ENCODE measurements at places on chromosomes 16 and 17. TPM values are rescaled to one million over a fixed set of nuclear protein-coding genes. Genes with fewer than 3 reads are reported as not detected.

- no peak for DNase-seq
- no peak overlapping the region for H3K27ac ChIP-seq
- H3K27me3 ChIP-seq: no peaks in the 10 kb centered on the region
- no peaks in the 10 kb centered on the region for H3K4me1 ChIP-seq
- H3K36me3 ChIP-seq: no peaks in the 10 kb centered on the region
Measured at GRCh38 chr16:54627616-54628015, 303.0 kb upstream of the IRX5 start.

DNA sequence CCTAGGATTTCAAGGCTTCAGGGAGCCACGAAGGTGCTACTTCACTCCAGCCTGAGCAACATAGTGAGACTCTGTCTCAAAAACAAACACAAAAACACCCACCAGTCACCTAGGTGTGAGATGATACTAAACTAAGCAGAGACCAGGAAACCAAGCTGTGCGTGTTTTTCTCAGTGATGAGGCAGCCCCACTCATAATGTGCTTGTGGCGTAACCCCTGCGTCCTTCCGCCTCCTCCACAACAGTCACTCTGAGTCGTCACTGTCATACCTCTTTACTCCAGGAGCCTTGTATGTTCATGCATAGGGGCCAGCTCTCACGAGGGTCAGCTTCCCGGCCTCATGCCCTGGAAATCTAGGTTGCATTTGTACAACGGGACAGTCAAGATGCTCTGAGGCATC is 31.1 kb upstream of the SLC47A1 start:
- peak; percentile 49 for DNase-seq
- peaks cover 2% of the 10 kb centered on the region for H3K4me1 ChIP-seq
- no peak overlapping the region for H3K27ac ChIP-seq
- no peaks in the 10 kb centered on the region for H3K36me3 ChIP-seq
- H3K4me3 ChIP-seq: no peak overlapping the region

GRCh38 chr17:27294689-27295630 is 1.0 kb downstream of the WSB1 start:
- peaks cover 41% of the 10 kb centered on the region for H3K4me1 ChIP-seq
- peak; percentile 78 for DNase-seq
- H3K27me3 ChIP-seq: no peaks in the 10 kb centered on the region
- peak overlapping the region; percentile 97 for H3K4me3 ChIP-seq
- H3K36me3 ChIP-seq: peaks cover 21% of the 10 kb centered on the region

DNA sequence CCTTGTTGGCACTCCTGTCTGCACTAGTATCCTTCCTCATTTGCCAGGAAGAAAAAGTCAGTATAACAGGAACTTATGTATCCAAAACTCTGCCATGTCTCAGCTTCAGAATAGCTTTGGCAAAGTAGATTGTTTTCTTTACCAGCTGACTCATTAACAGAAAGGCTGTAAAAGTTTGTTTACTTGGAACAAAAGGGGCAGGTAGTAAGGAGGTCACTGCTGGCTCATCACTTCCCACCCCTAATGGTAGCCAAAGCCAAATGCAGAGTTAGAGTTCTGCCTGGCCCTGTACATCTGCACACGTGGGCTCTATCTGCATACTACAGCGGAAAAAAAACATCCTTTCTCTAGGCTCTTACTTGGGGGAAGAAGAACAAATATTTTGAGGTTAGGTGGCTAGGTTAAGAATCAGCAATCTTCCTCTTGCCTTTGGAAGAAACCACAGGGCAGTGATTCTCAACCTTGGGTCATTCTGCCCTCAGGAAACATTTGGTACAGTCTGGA is 90.9 kb upstream of the BCAR1 start:
- no peak for DNase-seq
- H3K27ac ChIP-seq: no peak overlapping the region
- no peaks in the 10 kb centered on the region for H3K27me3 ChIP-seq
- peaks cover 6% of the 10 kb centered on the region for H3K36me3 ChIP-seq
- no peak overlapping the region for H3K4me3 ChIP-seq

- no peak for DNase-seq
- peaks cover 13% of the 10 kb centered on the region for H3K4me1 ChIP-seq
- H3K36me3 ChIP-seq: no peaks in the 10 kb centered on the region
- H3K27me3 ChIP-seq: peaks cover 27% of the 10 kb centered on the region
Measured at GRCh38 chr17:74520790-74521480, 10.3 kb downstream of the CD300LB start.

DNA sequence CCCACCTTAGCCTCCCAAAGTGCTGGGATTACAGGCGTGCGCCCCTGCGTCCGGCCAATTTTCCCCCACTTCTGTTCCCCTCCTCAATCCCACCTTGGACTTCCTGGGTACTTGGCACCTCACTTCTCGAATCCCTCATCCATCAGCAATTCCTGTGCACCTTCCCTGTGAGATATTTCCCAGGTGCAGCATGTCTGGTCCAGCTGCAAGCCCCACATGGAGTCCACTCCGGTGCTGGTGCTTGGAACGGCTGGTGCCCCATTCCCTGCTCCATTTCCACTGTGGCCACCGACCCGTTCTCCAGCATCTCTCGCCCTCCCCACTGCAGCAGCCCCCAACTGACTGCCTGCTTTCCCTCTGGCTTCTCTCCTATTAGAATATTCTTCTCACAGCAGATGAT is 35.3 kb downstream of the NOL11 start:
- H3K27me3 ChIP-seq: no peaks in the 10 kb centered on the region
- DNase-seq: no peak

GRCh38 chr17:560432-560873 is 154.2 kb downstream of the VPS53 start:
- peaks cover 26% of the 10 kb centered on the region for H3K36me3 ChIP-seq
- no peak for DNase-seq
- peak overlapping the region; percentile 33 for H3K27ac ChIP-seq
- H3K27me3 ChIP-seq: no peaks in the 10 kb centered on the region
- no peak overlapping the region for H3K4me3 ChIP-seq

GRCh38 chr17:40087903-40088718 is 12.3 kb downstream of the NR1D1 start:
- no peaks in the 10 kb centered on the region for H3K4me1 ChIP-seq
- H3K36me3 ChIP-seq: no peaks in the 10 kb centered on the region
- H3K27ac ChIP-seq: no peak overlapping the region
- DNase-seq: no peak
- no peaks in the 10 kb centered on the region for H3K27me3 ChIP-seq

DNA sequence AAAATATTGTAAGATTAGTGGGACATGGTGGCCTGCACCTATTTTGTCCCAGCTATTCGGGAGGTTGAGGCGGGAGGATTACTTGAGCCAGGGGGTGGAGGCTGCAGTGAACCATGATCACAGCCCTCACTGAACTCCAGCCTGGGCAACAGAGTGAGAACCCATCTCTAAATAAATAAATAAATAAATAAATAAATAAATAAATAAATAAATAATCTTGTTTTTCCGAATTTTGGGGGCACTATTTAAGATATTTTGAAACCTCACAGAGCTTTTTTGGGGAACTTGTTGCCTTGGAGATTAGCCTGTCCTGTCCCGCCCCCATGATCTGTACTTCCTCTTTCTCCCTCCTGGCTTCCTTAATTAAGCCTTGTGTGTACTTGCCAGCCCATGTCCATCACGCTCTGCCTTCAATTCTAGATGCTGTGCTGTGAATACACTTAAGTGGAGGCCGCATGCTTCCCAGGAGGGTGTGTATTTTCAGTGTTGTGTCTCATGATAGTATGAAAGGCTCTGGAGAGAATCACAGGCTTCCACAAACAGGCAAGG is 4.4 kb downstream of the LGALS9 start:
- DNase-seq: no peak
- H3K27me3 ChIP-seq: no peaks in the 10 kb centered on the region
- no peak overlapping the region for H3K27ac ChIP-seq
- no peak overlapping the region for H3K4me3 ChIP-seq
- H3K36me3 ChIP-seq: peaks cover 38% of the 10 kb centered on the region

- no peaks in the 10 kb centered on the region for H3K27me3 ChIP-seq
- no peak overlapping the region for H3K4me3 ChIP-seq
- H3K4me1 ChIP-seq: no peaks in the 10 kb centered on the region
- no peak overlapping the region for H3K27ac ChIP-seq
Measured at GRCh38 chr17:28698253-28698941, 13.3 kb downstream of the PROCA1 start.

DNA sequence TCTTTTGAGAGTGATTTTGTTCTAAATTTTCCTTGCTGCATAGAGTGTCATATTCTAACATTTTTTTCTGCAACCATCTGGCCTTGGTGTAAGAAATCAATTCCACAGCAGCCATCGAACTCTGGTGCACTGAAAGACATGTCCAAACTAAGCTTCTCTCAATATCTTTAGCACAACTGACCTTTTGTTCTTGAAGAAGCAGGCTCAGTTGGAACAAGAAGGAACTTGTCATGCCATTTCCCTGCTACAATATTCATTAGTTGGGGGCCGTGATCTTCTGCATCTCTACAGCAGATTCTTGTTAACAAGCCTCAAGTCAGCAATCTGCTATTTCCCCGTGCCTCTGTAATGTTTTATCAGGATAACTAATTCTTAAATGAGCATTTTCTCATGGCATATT is 1305.6 kb downstream of the CDH11 start:
- H3K27ac ChIP-seq: no peak overlapping the region
- no peaks in the 10 kb centered on the region for H3K4me1 ChIP-seq
- H3K36me3 ChIP-seq: no peaks in the 10 kb centered on the region
- no peak overlapping the region for H3K4me3 ChIP-seq

- no peak for DNase-seq
- H3K36me3 ChIP-seq: no peaks in the 10 kb centered on the region
- H3K4me1 ChIP-seq: no peaks in the 10 kb centered on the region
- no peak overlapping the region for H3K27ac ChIP-seq
- H3K4me3 ChIP-seq: no peak overlapping the region
- H3K27me3 ChIP-seq: no peaks in the 10 kb centered on the region
Measured at GRCh38 chr16:73848993-73849392, 447.6 kb upstream of the PSMD7 start.

DNA sequence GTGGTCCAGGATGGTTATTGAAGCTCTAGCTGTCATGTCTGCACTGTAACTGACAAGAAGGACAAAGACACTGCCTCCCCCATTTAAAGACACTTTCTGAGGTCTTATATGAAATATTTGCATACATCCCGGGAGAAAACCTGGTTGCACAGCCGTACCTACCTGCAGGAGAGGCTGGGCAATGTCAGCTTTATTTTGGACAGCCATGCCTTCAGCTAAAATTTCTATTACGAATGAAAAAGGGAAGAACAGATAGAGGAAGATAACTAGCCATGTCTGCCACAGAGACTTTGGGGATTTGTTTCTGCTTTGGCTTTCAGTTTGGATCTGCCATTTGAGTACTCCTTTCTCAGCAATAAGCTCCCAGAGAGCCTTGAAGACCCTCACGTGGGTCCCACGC is 19.0 kb downstream of the SLC7A6 start:
- H3K27ac ChIP-seq: peak overlapping the region; percentile 84
- DNase-seq: no peak
- H3K27me3 ChIP-seq: no peaks in the 10 kb centered on the region
- peaks cover 74% of the 10 kb centered on the region for H3K36me3 ChIP-seq
- H3K4me3 ChIP-seq: peak overlapping the region; percentile 58

GRCh38 chr16:2211923-2212347 is 1.3 kb upstream of the BRICD5 start:
- peak overlapping the region; percentile 52 for H3K4me3 ChIP-seq
- H3K4me1 ChIP-seq: peaks cover 32% of the 10 kb centered on the region
- DNase-seq: no peak
- H3K27ac ChIP-seq: peak overlapping the region; percentile 57
- no peaks in the 10 kb centered on the region for H3K27me3 ChIP-seq
- peaks cover 31% of the 10 kb centered on the region for H3K36me3 ChIP-seq

DNA sequence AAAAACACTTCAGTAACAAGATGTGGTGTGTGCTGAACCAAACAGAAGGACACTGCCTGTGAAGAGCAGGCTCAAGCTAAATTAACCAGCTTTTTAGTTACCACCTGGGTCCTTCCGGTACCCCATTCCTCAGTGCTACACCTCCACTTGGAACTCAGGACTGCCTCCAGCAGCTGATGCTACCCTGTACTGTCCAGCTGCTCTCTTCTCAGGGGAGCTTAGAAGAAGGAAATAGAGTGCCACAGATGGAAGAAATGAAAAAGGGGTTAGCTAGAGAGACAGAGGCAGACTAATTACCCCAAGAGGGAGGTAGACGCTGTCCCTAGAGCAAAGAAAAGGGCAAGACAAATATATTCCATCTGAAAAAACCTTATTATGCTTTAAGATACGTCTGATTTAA is 5.7 kb downstream of the MED13 start:
- peaks cover 38% of the 10 kb centered on the region for H3K4me1 ChIP-seq
- no peak overlapping the region for H3K4me3 ChIP-seq
- no peak for DNase-seq
- H3K27me3 ChIP-seq: no peaks in the 10 kb centered on the region
- H3K36me3 ChIP-seq: peaks cover 47% of the 10 kb centered on the region

DNA sequence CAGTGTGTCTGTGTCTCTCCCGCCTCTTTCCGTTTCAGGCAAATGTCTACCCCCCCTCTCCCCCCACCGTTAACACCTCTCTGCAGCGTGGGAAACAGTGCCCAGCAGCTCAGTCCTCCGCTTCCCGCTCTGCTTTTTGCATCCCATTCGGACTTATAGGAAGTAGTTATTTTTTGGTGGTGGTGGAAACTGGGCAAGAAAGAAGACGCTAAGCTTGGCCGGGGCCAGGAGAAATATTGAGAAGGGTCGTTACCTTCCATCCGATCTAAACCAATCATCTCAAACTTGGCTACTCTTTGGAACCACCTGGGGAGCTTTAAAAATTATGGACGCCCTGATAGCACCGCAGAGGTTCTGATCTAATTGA is 499 bp upstream of the HLF start:
- H3K4me1 ChIP-seq: peaks cover 18% of the 10 kb centered on the region
- H3K27me3 ChIP-seq: peaks cover 80% of the 10 kb centered on the region
- H3K4me3 ChIP-seq: peak overlapping the region; percentile 57
- DNase-seq: no peak
- no peak overlapping the region for H3K27ac ChIP-seq
- no peaks in the 10 kb centered on the region for H3K36me3 ChIP-seq

GPRC5B gene
- not detected for total RNA-seq

VPS9D1 gene
- 7.5 TPM for total RNA-seq

DHX58 gene
- total RNA-seq: 72.9 TPM

RAP1GAP2 gene
- 11.0 TPM for total RNA-seq

AKAP10 gene
- 40.8 TPM for total RNA-seq

CDH8 gene
- total RNA-seq: not detected

RBFOX1 gene
- total RNA-seq: not detected

TNFSF13 gene
- total RNA-seq: 9.0 TPM

MYL11 gene
- not detected for total RNA-seq

CD300A gene
- total RNA-seq: 2.8 TPM

EMP2 gene
- not detected for total RNA-seq
